ENCODE measurements at places on chromosomes 11 and 22.

GRCh38 chr11:36388951-36389350 lies 92.9 kb downstream of the PRR5L start:
- no peak for DNase-seq

DNA sequence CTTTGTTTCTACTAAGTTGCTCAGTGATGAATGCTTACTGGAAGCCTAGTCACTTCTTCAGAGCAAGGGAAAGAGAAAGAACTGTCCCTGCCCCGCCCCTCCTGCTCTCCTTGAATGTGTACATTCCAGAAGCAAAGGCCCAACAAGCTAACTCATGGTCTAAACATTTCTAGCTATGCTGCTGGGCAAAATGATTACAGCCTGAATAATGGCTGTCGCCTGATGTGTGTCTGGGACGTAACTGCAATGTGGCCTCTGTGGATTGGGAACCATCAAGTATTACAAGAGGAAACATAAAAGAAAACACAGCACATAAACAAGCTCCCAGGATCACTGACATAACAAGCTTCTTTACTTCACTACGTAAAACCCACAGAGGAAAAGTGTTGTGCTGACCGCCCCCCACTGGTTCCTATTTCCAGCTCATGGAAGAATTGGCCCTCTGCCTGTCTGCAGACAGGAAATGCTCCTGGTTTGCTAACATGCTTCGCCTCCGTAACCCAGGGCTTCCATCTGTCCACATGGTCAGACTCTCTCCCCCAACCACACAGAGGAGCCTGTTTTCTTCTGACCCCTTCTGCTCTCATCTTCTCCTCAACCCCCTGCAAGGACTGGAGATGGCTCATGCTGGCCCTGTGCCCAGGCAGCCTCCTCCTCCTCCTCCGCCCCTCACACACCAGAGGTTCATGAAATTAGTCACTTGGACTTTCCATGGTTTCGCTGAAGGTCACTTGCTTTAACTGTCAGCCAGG lies 187.2 kb downstream of the MAML2 start:
- peak; percentile 46 for DNase-seq

DNA sequence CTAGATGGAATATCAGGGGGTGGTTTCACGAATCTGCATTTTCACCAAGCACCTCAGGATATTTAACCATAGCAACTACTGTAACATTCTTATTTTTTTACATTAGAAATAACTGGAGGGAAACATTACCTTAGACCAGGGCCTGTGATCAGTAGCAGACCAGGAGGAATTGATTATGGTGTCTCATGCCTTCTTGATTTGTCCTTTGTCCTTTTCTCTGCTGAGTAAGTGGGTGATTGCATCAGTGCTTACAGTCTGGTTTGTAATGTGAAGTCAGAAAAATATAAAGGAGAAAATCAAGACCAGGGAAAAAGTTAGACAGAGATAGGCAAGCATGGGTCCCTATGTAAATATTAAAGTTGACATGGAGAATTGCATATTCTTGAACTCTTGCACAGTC lies 703.3 kb downstream of the NELL1 start:
- no peak for DNase-seq

DNA sequence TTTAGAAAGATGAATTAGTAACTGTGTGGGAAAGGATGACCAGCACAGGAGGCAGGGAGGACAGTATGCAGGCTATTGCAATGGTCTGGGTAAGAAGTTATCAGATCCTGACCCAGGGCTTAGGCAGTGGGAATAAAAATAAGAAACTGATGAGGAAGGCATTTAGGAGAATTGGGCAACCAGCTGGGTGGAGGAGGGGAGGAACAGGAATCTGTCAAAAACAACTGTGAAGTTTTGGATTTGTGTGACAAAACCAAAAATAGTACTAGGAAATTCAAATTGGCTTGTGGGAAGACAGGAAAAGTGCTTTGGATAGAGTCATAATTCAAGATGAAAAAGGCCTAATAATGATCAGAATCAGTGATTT lies 27.9 kb downstream of the MMP13 start:
- DNase-seq = no peak

- peak; percentile 15 for DNase-seq
Measured at GRCh38 chr11:114738954-114739353, 60.6 kb downstream of the NXPE2 start.

DNA sequence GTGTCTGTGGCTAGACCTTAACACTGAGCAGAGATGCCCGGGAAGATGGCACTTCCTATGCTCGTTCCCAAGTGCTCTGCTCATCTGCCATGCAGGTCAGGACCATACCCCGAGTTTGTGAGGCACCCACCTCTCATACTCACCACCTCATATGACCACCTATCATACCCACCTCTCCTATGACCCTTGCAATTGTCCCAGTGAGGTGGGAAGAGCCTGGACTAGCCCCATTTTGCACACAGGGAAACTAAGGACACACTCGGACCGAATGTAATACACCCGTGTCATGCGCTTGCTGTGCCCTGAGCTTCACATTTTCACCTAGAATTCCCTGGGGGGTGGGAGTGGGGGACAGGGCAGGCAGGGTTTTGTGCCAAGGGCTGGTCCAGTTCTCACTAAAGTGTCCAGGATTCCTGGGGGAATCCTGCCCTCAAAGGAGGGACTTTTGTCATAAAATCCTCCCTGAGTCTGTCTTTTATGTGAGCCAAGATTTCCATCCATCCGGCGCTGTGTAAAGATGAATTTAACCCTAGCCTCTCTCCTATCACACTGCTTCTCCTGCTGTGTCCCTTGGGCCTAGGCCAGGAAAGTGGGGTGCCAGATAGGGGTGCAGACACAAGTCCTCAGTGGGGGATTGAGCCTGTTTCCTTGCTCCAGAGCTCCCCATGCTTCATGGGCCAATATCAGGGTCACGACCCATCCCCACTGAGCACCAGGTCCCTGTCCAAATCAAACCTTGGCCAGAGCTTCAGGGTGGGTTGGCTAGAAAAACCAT lies 20.0 kb downstream of the TPBGL start:
- DNase-seq = no peak

DNA sequence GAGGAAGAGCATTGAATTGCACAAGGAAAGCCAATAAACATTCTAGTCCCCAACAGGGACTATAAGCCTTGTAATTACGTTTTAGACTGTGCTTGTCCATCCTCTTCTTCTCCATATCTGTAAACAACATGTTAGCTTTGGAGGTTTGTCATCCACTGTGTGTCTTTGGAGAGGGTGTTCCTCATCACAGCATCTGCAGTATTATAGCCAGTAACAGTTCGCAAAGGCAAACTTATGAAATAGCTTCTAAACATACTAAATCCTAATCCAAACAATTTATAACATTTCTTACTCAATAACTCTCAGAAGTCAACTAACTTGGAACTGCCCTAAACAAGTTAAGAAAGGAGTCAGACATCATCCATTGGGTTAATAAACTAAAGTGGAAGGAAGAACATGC lies 10.3 kb upstream of the BDNF start:
- DNase-seq = no peak

DNA sequence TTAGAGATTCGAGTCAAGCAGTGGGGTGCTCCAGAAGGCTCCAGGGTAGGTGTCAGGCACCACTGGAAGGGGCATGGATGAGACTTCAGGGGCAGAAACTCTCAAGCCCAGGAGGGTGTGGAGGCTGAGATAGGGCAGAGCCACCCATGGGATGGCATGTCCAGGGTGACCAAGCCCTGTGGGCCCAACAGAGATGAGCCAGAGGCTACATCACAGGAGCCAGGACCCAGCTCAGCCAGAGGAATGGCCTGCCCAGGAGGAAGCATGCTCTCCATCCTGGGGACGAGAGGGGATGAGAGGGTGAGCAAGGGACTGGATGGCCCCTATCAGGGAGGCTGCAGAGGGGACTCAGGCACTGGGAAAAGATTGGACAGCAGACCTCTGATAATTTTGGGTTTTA lies 42.8 kb downstream of the SLCO2B1 start:
- no peak for DNase-seq

DNA sequence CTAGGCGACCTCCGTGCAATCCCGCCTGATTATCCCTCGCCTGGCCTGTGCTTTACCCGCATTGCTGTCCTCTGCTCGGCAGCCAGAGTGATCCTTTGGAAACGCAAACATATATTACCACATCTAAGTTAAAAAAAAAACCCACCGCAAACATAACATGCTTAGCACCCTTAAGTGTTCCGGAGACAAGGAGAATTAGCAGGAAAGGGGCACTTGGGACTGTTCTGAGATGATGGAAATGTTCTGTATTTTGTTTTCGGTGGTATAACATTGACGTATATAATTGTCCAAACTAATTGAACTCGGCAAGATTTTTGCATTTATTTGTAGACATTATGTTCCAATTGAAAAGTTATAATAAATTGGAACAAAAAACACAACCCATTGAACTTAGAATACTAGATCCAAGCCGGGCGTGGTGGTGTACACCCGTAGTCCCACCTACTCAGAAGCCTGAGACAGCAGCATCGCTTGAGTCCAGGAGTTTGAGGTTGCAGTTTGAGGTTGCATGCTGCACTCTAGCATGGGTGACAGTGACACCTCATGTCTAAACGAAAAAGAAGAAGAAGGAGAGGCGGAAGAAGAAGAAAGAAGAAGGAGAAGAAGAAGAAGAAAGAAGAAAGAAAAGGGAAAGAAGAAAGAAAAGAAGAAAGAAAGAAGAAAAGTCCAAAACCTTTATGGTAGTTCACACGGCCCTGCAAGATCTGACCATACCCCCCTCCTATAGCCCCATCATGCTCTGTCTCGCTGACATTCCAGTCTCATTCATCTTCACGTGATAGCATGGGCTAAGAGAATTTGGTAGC lies 604 bp upstream of the POLR3H start:
- no peak for DNase-seq

- no peak for DNase-seq
Measured at GRCh38 chr11:92423115-92424034, 198.8 kb downstream of the FAT3 start.

DNA sequence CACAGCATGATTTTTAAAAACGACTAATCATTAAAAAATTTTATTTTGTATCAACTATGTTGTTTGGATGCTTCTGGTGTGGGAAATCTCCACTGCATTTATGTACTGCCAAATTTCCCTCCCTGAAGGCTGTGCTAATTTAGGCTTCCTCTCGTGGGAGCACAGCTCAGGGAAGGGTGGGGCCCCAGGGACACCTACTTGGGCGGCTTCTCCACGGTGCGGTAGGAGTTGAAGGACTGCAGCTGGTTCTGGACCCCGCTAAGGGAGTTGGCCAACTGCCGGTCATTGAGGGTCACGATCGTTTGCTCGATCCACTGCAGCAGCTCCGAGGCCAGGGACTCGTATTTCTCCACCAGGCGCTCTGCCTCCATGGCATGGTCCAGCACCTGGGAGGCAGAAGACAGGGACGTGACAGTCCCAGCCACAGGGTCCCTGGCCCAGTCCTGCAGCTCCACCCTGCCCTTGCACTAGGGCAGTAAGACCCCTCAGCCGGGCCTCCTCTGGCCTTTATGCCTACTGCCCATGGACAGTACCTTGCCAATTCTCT lies 18.6 kb downstream of the SPTBN2 start:
- no peak for DNase-seq

DNA sequence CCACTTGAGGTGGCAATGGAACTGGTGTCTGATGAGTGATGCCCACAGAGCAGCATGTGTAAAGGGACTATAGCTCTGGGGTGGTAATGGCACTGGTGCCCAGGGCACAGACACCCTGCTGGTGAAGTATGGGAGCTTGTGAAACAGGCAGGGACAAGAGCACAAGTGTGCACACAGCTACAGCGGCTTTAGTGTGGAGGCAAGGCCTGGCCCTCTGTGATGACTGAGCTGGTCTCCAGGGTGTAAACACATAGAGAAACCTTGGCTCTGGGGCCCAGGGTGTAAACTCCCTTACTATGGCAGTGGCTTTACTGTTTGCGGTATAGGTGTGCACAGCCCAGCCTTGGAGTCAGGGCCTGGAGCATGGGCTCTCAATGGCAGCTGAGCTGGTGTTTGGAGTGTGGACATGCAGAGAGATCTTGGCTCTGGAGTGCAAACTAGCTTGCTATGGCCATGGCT lies 46.3 kb downstream of the BIRC2 start:
- no peak for DNase-seq

DNA sequence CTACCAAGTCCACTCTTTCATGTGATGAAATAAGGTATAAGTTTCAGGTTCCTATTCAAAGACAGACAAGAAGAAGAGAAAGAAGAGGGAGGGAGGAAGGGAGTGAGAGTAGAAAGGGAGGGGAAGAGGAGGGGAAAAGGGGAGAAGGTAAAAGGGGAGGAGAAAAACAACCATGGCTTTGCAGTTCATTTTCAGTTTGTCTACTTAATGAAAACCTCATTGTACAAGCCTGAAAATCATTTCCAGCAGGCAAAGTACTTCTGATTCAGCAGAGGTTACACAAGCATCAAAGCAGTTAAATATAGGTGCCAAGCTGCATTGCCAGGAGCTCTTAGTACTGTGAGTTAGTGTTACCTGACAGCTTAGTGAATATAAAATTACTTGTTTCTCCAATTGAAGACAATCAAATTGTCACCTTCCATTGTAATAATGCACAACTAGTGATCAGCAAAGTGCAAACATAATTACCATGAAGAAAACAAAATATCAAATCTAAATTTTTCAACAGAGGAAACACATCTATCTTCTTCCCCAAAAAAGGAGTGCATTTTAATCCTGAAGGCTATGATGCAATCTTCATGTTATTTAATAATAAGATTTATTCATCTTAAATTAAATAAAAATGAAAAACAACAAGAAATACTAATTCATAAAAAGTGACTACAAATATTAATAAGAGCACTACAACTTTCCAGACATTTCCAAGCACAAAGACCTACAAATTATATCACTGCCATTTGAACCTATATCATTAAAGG lies 8.2 kb downstream of the SOX6 start:
- DNase-seq = no peak

DNA sequence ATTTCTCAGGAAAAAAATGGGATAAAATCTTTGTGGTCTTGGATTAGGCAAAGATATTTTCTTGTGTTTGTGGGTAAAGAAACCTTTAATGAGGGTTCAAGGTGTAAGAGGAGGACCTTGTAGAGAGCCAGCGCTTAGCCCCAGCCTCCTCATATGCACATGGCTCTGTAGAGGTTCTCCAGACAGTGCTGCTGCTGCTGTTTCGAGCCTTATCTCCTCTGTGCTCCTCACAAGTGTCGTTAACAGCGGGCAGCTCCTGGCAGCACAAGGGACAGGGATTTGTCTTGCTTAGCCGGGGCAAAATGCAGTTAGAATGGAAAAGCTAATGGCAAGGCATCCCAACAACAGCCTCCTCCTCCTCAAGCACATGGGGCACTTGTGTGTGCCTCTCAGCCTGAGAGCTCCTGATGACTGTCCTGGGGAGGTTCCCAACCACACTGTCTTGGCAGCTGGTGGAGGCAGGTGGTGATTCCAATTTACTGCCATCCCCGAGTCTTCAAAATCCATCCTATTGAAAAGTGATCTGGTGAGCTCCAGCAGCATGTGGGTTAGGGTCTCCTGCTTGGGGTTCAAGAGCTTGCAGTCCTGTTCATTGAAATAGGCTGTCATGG lies 7.6 kb upstream of the MSANTD2 start:
- no peak for DNase-seq

DNA sequence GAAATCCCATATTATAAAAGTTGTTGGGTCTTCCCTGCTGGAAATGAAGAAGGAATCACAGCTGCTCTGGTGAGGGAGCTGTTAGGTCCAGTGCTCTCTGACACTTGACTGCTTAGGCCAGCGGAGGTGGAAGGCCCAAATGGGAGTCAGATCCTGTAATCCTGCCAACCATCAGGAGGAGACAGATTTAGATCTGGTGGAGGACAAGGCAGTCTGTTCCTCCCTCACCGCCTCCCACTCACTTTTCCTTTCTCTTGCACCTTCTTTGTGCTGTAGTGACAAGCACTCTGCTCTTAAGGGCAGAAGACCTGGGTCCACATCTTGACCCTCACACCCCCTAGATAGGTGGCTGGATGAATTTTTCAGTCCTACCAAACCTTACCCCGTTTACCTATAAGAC lies 59.7 kb upstream of the CHST1 start:
- no peak for DNase-seq

Data from activated CD4-positive, alpha-beta T cell treated with anti-CD3 and anti-CD28 coated beads for 24 hours (primary cell).